ENCODE measurements at places on chromosomes 11 and 22.
A peak's percentile ranks its signal among the peaks of the same experiment; 100 is the strongest.

GRCh38 chr11:131483877-131484276 is 113.5 kb downstream of the NTM start:
- no peak for DNase-seq
- H3K27ac ChIP-seq: no peak overlapping the region
- H3K27me3 ChIP-seq: no peaks in the 10 kb centered on the region
- no peaks in the 10 kb centered on the region for H3K4me1 ChIP-seq
- no peaks in the 10 kb centered on the region for H3K36me3 ChIP-seq

GRCh38 chr11:15159085-15159484 is 44.4 kb downstream of the INSC start:
- no peak overlapping the region for H3K27ac ChIP-seq
- no peaks in the 10 kb centered on the region for H3K36me3 ChIP-seq
- H3K4me1 ChIP-seq: no peaks in the 10 kb centered on the region
- no peak overlapping the region for H3K4me3 ChIP-seq

DNA sequence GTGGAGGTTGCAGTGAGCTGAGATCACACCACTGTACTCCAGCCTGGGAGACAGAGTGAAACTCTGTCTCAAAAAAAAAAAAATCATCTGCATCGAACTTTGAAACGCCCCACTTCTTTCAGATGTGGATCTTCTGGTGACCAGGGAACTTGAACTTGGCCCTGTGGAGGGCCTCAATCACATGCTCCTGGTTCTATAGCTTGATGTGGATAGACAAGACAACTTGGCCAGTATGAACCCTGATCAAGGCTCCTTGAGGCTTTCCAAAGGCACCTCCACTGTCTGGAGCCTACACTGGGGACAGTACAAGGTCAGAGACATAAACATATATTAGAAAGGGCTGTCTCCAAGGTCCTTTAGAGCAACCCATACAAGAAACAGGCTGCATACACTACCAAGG is 30.6 kb downstream of the RAB30 start:
- no peaks in the 10 kb centered on the region for H3K36me3 ChIP-seq
- H3K4me1 ChIP-seq: peaks cover 32% of the 10 kb centered on the region
- no peak for DNase-seq
- no peaks in the 10 kb centered on the region for H3K27me3 ChIP-seq
- H3K27ac ChIP-seq: no peak overlapping the region

DNA sequence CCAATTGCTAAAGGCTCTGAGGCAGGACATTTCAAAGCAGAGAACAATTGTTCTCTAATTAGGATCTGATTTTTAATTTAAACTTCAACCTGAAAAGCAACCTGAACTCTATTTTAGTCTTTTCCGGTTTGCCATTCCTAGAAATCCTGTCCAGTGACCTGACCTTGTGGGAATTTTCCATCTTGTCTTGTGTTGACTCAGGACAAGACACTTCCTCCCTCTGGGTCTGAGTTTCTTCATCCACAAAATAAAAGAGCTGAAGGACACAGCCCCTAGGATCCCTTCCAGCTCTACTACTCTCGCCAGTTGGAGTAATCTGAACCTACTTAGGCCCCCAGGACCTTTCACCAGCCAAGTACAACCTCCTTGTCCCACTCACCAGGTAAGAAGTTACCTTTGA is 66.5 kb upstream of the POU2AF1 start:
- no peaks in the 10 kb centered on the region for H3K36me3 ChIP-seq
- no peak overlapping the region for H3K4me3 ChIP-seq
- no peak for DNase-seq
- H3K27me3 ChIP-seq: no peaks in the 10 kb centered on the region
- H3K4me1 ChIP-seq: peaks cover 11% of the 10 kb centered on the region
- H3K27ac ChIP-seq: peak overlapping the region; percentile 42

GRCh38 chr11:17719028-17719937 is at the start of gene MYOD1:
Gene MYOD1 (plus strand): TSS chr11:17719571. CDS start chr11:17719783, 212 bp downstream.
- H3K4me3 ChIP-seq: no peak within 1 kb of the TSS
- no peak within 1 kb of the TSS for H3K27ac ChIP-seq
- DNase-seq: no peak
- no peaks in the 10 kb centered on the region for H3K27me3 ChIP-seq
- H3K36me3 ChIP-seq: no peaks in the 10 kb centered on the region
- H3K4me1 ChIP-seq: peaks cover 24% of the 10 kb centered on the region
